ENCODE measurements at places on chromosomes 16 and 17. TPM values are rescaled to one million over a fixed set of nuclear protein-coding genes. Genes with fewer than 3 reads are reported as not detected.

DNA sequence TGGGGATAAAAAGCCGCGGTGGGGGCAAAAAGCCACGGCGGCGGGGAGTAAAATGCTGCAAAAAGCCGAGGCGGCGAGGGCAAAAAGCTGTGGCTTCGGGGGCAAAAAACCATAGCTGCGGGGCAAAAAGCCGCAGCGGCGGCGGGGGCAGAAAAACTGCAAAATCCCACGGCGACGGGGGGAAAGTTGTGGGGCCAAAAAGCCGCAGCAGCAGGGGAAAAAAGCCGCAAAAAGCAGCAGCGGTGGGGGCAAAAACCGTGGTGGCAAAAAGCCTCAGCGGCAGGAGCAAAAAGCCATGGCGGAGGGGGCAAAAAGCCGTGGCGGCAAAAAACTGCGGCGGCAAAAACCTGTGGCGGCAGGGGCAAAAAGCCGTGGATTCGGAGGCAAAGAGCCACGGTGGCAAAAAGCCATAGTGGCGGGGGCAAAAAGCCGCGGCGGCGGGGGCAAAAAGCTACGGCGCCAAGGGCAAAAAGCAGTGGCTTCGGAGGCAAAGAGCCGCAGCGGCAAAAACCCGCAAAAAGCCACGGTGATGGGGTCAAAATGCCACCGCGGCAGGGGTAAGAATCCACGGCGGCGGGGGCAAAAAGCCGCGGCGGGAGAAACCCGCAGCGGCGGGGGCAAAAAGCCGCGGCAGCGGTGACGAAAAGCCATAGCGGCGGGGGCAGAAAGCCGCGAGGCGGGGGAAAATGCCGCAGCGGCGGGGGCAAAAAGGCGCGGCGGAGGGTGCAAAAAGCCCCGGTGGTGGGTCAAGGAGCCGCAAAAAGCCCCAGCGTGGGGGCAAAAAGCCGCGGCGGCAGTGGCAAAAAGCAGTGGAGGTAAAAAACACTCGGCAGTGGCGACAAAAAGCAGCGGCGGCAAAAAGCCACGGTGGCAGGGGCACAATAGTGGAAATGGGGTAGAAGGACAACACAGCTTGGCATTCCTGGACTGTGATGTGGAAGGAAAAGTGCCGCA lies 192.8 kb downstream of the SHCBP1 start:
- no peak for DNase-seq

- no peak for DNase-seq
Measured at GRCh38 chr17:64131606-64132270, 1.8 kb upstream of the ERN1 start.

- peak; percentile 63 for DNase-seq
Measured at GRCh38 chr16:62974424-62974823, 938.2 kb upstream of the CDH8 start.

GRCh38 chr17:48024149-48025039 lies 13.2 kb downstream of the COPZ2 start:
- peak; percentile 58 for DNase-seq

GRCh38 chr17:7254511-7254910 lies 2.5 kb downstream of the ELP5 start:
- DNase-seq = peak; percentile 4

GRCh38 chr17:15078570-15078969 lies 186.6 kb downstream of the PMP22 start:
- peak; percentile 52 for DNase-seq

DNA sequence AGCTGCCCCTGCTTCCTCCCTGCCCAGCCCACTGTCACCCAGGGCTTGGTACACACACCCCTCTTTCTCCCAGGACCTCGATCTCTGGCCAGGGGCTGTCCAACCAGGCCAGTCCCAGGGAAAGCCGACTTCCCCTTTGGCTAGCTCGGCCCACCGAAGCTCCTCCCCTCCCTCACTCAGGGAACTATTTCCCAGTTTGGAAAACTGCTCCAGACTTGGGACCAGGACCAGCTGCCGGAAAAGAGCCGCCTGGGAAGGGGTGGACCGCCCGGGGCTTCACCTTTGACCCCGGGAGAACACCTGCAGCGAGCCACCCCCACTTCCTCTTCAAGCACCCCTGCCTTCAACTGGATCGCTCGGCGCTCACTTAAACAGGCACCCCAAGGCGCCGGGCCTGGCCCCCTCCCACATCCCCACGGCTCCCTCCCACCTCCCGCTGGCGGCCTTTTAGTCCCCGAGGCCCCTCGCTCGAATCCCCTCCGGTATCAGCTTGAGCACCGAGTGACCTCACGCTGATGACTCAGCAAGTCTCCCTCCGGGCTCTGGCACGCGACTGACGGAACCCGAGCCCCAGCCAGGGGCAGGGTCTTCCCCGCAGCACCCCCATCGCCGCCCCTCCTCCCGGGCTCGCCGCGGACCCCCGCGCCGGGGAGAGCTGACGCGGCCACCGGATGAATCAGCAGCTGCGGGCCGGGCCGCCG lies 934 bp downstream of the MAFG start:
- DNase-seq = peak; percentile 88

DNA sequence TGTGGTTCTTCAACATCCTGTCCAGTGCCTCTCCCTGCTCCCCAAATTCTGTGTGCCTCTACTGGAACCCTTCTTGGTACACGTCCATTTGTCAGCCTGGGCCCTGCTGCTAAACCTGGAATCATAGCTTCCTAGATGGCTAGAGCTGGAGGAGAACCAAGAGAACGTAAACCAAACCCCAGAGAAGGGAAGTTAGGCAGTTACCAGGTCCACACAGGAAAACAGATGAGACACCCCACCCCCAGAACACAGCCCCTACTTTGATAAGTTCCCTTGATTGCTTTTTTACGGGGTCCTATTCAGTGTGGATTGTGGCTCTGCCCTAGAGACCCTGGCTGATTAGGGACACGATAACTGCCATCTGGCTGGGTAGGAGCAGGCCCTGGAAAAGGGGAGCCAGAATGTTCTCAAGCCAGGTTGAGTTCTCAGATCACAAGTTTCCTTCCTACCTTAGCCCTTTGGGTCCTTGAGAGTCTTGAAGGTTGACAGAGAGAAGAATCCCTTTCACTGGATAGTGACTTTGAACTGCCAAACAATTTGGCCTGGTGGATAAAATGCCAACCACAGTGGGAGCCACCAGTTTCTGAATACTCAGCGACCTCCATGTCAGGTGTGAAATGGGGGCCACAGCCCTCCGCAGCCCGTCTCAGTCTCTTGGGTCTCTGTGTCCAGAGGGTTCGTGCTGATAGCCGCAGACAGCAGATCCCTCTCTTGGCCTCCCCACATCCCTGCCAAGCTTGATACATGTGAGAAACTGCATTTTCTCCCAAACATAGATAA lies 7.9 kb downstream of the TBX4 start:
- DNase-seq = no peak

GRCh38 chr17:40122999-40123810 lies 1.4 kb downstream of the MSL1 start:
- peak; percentile 80 for DNase-seq

The FLYWCH2 gene
- 21.5 TPM for polyA plus RNA-seq

The PIPOX gene
- polyA plus RNA-seq = 0.79 TPM

DNA sequence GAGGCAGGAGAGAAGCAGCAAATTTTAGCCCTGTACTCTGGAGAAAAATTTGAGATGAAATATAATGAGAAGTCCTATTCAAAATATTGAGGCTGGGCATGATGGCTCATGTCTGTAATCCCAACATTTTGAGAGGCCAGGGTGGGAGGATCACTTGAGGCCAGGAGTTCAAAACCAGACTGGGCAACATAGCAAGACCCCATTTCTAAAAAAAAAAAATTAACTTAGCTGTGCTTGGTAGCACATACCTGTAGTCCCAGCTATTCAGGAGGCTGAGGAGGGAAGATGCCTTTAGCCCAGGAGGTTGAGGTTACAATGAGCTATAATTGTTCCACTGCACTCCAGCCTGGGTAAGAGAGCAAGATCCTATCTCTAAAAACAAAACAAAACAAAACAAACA lies 103.4 kb downstream of the CACNG3 start:
- DNase-seq = no peak

- DNase-seq = peak; percentile 49
Measured at GRCh38 chr17:20103454-20104446, 94.6 kb downstream of the SPECC1 start.

The IST1 gene
- polyA plus RNA-seq = 168 TPM

DNA sequence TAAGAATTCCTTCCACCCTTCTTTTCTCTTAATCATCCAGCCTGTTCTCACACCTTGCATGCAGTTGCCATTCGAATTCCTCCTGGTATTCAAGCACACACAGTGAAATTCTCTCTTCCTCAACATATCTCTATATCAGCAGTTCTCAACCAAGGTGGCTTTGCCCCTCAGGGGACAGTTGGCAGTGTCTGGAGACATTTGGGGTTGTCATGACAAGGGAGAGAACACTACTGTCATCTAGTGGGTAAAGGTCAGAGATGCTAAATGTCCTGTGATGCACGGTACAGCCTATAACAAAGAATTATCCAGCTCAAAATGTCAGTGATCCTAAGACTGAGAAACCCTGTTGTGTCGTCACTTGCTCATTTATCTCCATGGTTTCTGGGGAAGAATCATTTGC lies 94.8 kb upstream of the CPHXL start:
- DNase-seq = no peak
